ENCODE measurements at places on chromosomes 4 and X.

DNA sequence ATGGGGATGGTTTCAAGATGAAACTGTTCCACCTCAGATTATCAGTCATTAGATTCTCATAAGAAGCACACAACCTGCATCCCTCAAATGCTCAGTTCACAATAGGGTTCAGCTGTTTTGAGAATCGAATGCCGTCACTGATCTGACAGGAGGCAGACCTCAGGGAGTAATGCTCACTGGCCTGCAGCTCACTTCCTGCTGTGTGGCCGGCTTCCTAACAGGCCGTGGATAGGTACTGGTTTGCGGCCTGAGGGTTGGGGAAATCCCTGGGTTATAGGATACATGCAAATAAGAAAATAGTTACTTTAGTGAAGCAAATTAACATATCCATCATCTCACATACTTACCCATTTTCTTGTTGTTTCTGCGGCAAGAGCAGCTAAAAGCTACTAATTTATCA lies 160.4 kb downstream of the MAD2L1 start:
- DNase-seq = no peak

GRCh38 chr4:70969076-70969475 lies 24.4 kb upstream of the DCK start:
- DNase-seq = peak; percentile 65

DNA sequence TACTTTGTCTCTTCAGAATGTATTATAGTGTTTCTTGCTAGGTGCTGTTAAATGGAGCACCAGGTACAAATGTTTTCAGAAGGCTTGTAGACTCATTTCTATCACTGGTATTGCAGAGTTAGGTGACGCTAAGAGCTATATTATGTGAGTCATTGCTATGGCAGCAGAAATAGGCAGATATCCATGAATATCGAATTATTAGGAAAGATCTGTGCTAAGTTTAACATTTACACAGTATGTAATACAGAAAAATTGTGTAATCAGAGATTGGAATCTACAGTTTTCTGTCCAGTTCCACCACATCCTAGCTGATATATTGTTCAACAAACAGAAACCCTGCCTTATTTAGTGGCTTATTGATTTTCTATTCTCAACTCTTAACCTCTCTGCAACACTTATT lies 1025.5 kb downstream of the STIM2 start:
- DNase-seq = no peak

DNA sequence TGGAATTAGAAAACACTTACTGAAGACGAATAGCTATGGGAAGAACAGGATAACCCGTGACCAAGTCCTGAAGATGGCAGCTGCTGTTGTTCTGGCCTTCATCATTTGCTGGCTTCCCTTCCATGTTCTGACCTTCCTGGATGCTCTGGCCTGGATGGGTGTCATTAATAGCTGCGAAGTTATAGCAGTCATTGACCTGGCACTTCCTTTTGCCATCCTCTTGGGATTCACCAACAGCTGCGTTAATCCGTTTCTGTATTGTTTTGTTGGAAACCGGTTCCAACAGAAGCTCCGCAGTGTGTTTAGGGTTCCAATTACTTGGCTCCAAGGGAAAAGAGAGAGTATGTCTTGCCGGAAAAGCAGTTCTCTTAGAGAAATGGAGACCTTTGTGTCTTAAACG lies 2.4 kb downstream of the AGTR2 start:
- no peak for DNase-seq

DNA sequence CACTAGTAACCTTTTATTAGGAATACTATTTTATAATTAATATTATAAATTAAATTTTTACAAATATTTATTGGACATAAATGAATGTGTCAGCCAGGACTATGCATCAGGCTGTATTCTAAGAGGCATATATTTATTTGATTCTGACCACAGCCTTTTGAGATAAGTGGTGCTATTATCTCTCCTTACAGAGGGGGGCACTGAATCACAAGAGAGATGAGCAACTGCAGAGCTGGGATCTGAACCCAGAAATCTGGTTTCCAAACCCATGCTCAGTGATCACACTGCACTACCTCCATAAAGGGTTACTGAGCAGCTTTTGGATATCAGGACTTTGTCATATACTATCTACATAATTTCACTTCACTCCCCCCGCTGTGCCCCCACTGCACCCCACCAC lies 322.0 kb downstream of the TMA16 start:
- DNase-seq = no peak

DNA sequence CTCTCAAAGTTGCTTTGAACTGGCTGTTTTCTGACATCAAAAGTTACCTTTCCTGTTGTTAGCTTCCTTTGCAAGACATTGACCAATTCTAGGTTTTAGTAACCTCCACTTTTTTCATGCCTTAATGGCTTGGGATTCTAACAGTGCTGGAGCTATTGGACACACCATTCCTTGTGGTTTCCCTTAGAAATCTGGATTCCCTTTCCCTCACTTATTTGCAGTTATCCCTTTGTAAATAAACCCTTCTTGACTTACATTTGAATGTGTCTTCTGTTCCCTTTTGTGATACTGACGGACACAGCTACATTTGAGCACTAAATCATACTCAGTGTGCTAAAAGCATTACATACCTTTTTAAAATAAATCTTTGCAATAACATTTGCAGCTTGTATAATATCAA lies 1927.6 kb upstream of the IGFBP7 start:
- DNase-seq = no peak

GRCh38 chr4:80235451-80235850 lies 31.0 kb upstream of the FGF5 start:
- no peak for DNase-seq

DNA sequence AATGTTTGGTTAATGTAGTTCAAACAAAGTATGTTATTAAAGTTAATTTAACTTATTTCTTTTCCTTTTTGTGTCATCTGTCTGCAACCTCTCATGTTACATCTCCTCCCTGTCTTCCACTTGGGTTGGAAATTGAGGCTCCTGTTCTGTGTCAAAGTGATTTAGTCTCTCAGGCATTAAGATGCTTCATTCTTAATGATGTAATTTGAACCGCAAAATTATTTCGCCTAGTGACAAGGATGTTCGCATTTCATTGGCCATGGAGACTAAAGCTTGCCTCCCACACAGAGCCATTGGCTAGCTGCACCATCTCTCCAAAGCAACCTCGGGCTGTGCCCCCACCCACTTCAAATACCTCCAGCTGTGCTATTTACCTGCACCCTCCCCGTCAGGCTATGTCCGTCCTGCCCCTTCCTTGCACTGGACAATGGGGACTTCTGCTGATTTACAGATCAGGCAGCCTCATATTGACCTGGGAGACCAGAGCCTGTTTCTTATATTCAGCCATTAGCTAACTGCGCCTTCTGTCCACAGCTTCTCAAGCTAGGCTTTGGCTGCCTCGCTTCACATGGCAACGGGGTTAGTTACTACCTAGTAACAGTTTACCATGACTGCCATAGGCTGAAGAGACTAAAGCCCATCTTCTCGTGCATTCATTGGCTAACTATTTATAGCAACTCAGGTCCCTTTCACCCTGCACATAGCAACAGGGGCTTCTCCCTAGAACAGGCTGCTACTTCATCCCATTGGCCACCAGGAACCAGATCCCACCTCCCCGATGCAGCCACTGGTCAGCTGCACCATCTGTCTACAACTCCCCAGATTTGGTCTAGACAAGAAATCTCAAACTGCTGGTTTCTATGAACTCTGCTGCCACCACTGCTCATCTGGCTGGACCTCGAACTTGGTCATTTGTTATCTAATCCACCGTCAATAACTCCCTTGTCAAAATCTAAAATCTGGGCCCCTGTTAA lies 8.6 kb upstream of the ZNF157 start:
- DNase-seq = peak; percentile 96

DNA sequence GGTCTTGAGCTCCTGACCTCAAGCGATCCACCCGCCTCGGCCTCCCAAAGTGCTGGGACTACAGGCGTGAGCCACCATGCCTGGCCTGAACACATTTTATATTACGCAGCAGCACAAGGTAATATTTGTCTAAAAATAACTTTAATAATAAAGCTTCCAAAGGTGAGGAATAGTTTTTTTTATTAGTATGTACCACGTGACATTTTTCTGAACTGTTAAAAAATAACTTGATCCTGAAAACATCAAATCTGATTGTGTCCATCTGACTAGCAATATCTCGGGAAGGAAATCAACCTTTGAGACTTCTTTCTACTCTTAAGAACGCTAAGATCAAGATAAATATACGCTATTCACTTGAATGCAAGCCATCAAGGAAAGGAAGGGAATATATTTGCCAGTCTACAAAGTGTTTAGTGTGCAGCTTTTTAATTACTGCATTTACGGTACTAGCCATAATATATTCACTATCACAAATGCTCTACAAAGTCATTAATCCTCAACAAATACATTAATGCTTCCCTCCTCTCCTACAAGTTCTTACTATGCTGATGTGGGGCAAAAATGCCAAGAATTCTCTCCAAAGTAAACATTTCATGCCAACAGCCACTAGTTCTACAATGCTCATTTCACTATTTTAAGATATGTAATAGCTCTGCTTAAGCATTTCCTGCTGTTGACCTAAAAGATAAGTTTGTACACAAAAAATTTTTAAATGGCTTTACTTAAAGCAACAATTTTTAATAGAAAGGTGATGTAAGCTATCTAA lies 143.6 kb downstream of the APBB2 start:
- peak; percentile 68 for DNase-seq

DNA sequence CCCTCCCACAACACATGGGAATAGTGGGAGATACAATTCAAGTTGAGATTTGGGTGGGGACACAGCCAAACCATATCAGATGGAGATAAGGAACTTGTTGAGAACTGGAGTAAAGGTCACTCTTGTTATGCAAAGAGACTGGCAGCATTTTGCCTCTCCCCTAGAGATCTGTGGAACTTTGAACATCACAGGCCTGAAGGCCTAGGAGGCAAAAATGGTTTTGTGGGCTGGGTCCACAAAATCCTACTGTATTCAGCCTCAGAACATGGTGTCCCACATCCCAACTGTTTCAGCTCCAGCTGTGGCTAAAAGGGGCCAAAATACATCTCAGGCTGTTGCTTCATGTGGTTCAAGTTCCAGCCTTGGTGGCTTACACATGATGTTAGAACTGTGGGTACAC lies 1247.8 kb upstream of the IGFBP7 start:
- DNase-seq = no peak

- DNase-seq = no peak
Observed at GRCh38 chr4:7254736-7255487, 62.6 kb downstream of the SORCS2 start.

- no peak for DNase-seq
Observed at GRCh38 chrX:9542106-9542760, 77.4 kb downstream of the TBL1X start.

GRCh38 chrX:39492497-39493162 lies 605.1 kb downstream of the BCOR start:
- DNase-seq = peak; percentile 15

DNA sequence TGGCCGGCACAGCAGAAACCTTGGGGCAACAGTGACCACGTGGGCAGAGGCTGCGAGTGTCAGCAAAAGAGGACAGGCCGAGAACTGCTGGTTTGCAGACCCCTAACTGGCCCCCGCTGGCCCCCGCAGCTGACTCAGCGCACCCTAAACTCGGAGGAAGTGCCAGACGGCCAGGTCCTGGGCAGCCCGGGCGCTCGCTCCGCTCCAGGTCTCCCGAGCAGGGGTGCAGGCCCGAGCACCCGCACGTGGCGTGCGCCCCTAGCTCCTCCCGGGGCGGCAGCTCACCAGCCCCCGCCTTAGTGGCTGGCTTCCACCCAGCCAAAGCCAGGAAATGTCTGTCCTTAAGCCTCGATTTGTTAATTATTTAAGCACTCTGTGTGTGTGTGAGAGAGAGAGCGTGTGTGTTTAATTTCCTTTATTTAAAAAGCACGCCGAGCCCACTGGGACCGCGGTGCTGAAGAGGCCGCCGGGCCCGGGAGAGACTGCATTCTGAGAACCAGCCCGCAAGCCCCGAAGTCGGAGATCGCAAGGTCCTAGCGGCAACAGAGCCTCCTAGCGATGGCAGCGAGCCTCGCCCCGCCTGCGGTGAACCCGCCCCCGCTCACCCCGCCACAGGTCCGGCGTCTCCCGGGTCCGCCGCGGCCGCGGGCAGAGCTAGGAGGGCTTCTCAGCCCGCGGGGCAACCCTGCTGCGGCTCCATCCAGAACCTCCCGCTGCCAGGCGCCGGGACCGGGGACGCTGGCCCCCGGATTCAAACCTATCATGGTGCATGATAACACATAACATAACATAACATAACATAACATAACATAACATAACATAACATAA lies 45.9 kb upstream of the CDKN2AIP start:
- peak; percentile 54 for DNase-seq

- no peak for DNase-seq
Observed at GRCh38 chr4:64721106-64721505, 311.9 kb upstream of the TECRL start.

DNA sequence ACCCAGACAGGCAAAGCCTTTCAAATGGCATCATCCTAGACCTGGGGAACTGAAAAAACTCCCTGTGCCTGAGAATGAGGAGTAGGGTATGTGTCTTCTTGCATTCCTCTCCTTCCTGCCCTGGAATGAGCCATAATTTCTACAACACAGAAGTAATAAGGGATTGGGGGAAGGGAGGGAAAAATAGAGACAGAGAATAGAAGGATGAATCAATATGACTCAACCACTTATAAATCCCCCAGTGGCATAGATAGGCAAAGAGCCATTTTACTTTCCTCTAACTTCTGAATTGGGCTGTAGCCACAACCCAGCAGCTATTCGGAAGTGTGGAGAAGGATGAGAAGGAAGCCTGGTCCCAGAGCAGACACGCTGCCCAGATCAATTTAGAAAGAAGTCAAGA lies 99.9 kb downstream of the NHS start:
- DNase-seq = peak; percentile 33

DNA sequence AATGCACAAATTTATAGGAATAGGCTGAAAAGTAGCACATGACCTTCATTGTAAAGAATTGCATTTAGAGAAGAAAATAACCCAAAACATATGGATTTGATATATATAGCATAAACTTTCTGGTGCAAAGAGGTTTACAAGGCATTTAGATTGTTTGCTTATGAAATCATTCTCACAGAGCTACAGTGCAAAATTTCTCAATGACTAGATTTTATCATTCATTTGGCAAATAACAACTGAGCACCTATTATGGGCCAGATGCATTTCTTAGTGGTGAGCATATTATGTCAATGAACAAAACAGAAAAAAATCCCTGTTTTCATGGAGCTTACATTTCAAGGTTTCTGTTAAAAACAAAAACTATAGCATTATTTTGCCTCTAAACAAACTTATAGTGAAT lies 34.1 kb upstream of the TNIP3 start:
- DNase-seq = no peak

DNA sequence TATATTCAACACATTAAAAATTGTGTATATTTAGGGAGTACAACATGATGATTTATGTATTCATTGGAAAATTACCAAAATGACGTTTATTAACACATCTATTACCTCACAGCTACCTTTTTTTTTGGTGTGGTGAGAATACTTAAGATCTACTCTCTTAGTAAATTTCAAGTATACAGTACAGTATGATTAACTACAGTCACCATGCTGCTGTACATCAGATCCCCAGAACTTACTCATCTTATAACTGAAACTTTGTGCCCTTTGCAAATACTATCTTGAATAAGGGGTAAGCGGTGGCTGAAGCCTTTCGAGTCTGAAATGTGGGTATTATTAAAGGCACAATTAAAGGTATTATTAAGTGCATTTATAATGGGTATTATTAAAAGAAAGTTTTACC lies 976 bp downstream of the PHKA1 start:
- DNase-seq = no peak

All from renal cortical epithelial cell (primary cell).